Lower leg skin (tissue), 4 donors: ENCODE measurements at places on chromosomes 3 and 15. TPM values are rescaled to one million over a fixed set of nuclear protein-coding genes. Genes with fewer than 3 reads are reported as not detected.

Gene RAB7A
- 82.0 TPM for total RNA-seq

Gene EPHB3
- total RNA-seq = 120 TPM

Gene HCLS1
- total RNA-seq = 21.9 TPM

Gene RGMA
- total RNA-seq = 28.2 TPM

Gene CADPS
- 2.2 TPM for total RNA-seq

Gene IL17RE
- 71.1 TPM for total RNA-seq

Gene CDCP1
- total RNA-seq = 43.8 TPM

Gene CACNA2D3
- total RNA-seq = 0.55 TPM

Gene CCRL2
- total RNA-seq = 0.32 TPM

Gene SCG3
- not detected for total RNA-seq

Gene EOMES
- not detected for total RNA-seq

Gene RBM6
- 55.4 TPM for total RNA-seq

Gene CORO2B
- 0.80 TPM for total RNA-seq

Gene SH2D7
- total RNA-seq = not detected

Gene MASP1
- total RNA-seq = 16.7 TPM

Gene C3orf62
- total RNA-seq = 3.1 TPM

Gene KLHL6
- total RNA-seq = 0.11 TPM

Gene GOLGA8J
- not detected for total RNA-seq
